ENCODE measurements at places on chromosomes 7 and 10.

GRCh38 chr10:129627442-129627841 is 160.4 kb downstream of the MGMT start:
- no peak for DNase-seq

DNA sequence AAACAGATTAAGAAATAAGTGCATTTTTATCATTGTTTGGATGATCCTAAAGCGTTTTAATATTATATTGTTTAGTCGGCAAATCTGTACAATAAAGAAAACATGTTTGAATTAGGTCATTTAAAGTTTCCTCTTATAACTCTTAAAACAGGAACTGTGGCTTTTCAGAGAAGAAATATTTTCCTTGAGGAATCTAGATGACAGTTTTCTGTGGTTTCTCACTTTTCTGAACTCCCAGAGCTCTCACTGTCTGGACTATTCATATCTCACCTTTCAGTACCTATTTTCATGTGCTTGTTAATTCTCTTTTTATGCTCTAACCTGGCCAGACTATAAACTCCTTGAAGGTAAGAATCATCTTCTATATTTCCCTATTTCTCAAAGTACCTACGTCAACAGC is 135.1 kb downstream of the CHN2 start:
- DNase-seq, result no peak

DNA sequence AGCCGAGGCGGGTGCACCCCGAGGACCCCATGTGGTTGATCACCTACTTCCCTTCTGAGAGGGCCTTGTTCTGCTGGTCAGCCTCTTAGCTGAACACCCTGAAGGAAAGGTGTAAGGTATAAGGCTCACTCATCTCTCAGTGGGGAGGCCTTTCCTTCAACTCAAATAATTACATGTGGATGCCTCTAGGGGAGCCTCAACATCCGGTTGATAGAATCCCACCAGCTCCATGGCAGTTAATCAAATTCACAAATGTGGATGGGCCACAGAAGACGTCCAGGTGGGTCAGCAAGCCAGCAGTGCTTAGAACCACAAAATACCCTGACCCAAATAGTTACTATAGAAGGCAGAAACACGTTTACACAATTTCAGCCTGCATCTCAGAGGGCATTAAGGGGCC is 37.7 kb upstream of the ZNF32 start:
- DNase-seq, result no peak

DNA sequence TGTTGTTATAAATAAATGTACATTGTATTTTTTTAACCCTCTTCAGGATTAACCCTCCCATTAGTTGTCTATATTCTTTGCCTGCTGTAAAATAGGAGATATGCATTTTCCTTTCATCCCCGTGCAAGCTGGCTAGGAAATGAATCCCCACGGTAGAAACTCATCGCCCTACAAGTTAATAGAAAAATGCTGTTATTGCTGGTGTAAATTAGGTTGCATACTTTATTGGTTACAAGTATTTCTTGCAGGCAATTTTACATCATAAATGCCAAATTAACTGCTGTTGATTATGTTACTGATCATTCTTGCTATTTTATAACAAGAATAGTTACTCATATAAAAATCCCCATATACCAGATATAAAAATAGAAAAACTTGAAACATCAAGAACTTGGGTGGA is 454.2 kb upstream of the KLF6 start:
- DNase-seq, result no peak

GRCh38 chr10:4344492-4344994 is 481.5 kb upstream of the AKR1E2 start:
- no peak for DNase-seq

GRCh38 chr7:32257621-32258020 is 187.4 kb upstream of the PDE1C start:
- DNase-seq, result peak; percentile 31

- DNase-seq, result no peak
These were observed 3.0 kb downstream of the GPRIN2 start for GRCh38 chr10:46553238-46554049.

GRCh38 chr7:155398944-155399343 is 59.0 kb upstream of the EN2 start:
- no peak for DNase-seq

DNA sequence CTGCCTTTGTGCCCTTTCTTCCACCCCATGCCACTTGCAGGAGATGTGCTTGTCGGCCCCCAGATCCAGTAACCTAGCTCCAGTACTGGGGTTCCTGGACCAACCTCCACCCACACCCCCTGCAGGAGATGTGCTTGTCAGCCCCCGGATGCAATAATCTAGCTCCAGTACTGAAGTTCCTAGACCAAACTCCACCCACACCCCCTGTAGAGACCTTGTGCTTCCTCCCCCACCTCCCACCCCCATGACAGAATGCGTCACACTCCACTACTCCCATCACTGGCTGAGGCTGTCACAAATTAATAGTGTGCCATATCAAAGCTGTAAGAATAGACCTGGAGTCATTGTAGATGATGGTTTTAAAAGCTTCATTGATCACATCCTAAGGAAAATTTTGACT is 185.0 kb downstream of the BICC1 start:
- no peak for DNase-seq

DNA sequence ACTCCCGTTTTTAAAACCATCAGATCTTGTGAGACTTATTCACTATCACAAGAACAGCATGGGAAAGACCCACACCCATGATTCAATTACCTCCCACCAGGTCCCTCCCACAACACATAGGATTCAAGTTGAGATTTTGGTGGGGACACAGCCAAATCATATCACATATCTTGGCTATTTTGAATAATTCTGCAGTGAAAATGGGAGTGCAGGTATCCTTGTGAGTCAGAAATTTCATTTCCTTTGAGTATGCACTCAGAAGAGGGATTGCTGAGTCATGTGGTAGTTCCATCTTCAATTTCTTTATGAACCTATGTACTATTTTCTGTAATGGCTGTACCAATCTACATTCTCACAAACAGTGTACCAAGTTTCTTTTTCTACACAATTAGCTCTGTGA is 125.8 kb downstream of the ANKRD7 start:
- no peak for DNase-seq

DNA sequence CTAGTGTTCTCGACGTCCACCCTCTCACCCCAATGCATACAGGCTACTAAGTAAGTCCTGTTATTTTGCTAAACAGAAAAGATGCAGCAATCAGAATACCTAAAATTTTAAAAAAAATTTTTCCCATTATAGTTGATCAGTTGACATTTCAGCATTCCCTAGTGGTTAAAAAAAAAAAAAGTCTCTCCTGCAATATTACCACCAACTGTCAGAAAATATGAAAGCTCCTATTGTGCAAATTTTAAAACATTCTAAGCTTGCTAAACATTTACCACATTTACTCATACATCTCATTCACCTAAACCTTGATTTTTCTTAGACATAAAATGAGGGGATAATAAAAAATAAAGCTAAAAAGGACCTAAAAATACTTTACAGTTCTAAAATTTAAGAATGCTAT is 165.6 kb downstream of the AVL9 start:
- DNase-seq, result no peak

DNA sequence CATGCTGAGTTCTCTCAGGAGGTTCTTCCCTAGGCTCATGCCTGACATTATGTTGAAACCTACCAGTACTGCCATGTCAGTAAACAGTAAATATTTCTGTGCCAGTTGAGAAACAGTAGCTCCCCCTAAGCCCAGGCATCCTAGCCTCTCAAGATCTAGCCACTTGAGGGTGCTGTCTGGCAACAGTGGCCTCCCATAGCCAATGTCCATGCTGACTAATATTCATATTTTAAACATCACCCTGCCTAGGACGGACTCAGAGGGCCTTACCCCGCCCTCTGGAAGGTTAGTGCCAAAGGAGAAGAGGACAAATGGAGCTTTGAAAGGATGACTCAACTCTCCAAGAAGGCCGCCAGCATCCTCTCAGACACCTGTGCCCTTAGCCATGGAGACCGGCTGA is 7.7 kb downstream of the ACSM6 start:
- DNase-seq, result no peak

DNA sequence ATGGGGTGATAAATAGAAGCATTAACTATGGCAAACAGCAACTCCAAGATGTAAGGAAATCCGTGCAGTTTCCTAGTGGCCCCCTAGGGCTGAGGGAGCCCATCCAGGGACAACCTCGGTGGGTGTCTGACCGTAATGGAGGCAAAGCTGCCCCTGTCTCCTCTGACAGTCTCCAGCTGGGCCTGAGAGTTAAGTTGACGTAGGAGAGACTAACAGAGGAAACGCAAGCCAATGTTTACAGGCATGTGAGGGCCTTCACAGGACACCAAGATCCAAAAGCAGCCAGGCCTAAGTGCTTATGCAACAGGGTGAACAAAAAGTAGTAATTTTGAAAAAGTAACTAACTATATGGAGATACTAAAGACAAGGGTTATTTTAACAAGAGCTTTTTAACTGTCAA is 330.0 kb upstream of the C7orf33 start:
- DNase-seq, result no peak

- DNase-seq, result no peak
These were observed 17.5 kb downstream of the PLXNA4 start for GRCh38 chr7:132558815-132559214.

DNA sequence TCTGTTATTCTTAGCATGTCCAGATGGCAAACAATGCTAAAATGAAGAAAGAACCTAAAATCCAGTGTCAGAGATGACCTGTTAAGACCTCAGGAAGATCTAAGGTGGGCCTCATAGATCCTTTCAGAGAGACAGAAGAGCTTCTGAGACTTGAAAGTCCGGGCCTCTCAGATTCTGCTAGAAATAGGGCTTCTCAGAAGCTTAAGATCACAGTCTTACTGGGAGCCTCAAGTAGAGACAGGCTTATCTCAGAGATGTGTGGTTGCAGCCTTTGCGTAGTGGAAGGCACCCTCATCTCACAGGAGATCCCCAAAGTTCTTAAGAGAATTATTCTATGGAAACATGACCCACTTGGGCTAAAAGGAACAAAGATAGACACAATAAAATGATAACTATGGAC is 642.8 kb downstream of the TNS3 start:
- no peak for DNase-seq

- DNase-seq, result no peak
These were observed 225.0 kb upstream of the CELF2 start for GRCh38 chr10:10792681-10793080.

- DNase-seq, result peak; percentile 11
These were observed 16.5 kb downstream of the AIFM2 start for GRCh38 chr10:70115948-70116682.

- no peak for DNase-seq
These were observed 10.2 kb downstream of the PYROXD2 start for GRCh38 chr10:98404571-98405359.

GRCh38 chr10:125638555-125638954 is 44.4 kb downstream of the TEX36 start:
- DNase-seq, result no peak

GRCh38 chr10:11646450-11646849 is 35.0 kb upstream of the USP6NL start:
- no peak for DNase-seq

- DNase-seq, result no peak
These were observed 68.4 kb upstream of the PDCD4 start for GRCh38 chr10:110803239-110803749.

DNA sequence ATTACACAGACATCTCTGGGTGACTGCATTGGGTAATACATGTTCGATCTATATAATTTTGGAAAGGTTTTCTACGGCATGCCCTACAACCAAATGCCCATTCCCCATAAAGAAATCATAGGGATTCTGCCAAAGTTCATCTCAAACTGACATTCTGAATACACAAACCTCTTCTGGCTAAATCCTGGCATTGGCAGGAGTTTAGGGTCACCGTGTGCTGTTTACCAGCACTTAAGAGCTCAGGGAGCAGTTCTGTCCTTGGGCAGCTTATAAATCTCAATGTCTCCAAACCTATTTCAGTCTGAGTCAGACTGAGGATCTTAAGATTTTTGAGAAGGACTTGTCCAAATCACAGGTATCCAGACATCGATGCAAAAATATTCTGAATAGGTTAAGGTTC is 809.6 kb upstream of the LRRN3 start:
- DNase-seq, result no peak

GRCh38 chr10:111475720-111476119 is 398.9 kb downstream of the ADRA2A start:
- DNase-seq, result no peak

- DNase-seq, result no peak
These were observed 288.8 kb downstream of the USP6NL start for GRCh38 chr10:11322698-11323097.

DNA sequence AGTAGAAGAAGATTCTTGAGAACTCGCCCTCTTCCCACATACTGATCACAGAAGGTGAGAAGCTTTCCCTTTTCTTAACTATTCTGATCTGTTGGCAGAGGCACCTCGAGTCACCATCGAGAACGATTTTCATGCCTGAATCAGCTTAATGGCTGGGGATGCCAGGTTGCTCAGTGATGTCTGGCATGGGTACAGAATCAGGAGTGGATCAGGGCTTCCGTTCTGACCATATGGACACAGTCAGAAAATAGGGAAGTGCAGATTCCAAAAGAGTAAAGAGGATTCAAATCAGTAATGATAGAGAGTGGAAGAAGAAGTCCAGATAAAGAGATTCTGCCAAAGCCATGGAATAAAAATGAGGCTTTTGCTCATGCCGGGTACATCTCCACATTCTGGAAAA is 52.0 kb upstream of the GRB10 start:
- DNase-seq, result no peak

- no peak for DNase-seq
These were observed 7.3 kb downstream of the SCART1 start for GRCh38 chr10:133461027-133461426.

DNA sequence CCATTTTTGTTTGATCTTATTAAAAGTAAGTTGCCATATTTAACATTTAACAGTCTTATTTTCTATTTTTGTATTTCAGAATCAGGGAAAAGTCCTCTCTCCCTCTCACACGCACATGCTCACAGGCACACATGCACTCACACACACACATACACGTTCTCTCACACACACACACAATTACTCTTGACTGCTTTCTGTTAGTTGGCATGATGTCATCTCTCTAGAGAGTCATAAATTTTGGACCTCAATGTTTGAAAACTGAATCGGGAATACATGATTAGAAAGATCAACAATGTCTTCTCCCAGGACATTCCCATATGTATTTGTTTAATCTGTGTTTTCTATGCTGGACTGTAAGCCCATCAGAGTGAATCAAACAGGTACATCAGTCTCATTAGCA is 165.7 kb upstream of the AHR start:
- no peak for DNase-seq

DNA sequence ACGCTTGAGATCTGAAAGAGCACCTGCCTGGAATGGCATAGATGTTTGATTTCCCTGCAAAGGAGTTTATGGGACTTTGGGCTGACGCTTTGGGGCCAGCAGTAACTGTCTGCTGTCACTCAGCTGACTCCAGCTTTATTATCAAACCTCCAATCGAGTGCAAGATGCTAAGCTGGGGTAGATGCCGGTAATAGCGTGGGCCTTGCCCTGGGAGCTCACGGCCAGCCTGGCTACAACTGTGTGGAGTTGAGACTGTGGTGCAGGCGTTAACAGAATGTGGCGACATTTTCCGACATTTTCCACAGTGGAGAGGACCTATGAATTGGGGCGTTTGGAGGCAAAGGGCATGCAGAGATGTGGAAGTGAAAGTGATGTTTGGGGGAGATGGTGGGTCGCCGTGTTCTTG is 1.3 kb downstream of the CHST12 start:
- DNase-seq, result no peak

- no peak for DNase-seq
These were observed 35.4 kb downstream of the ACSL5 start for GRCh38 chr10:112409299-112409698.

GRCh38 chr7:108049962-108050361 is 47.0 kb upstream of the LAMB1 start:
- no peak for DNase-seq

- no peak for DNase-seq
These were observed 415.0 kb upstream of the NPVF start for GRCh38 chr7:25643286-25643685.

- no peak for DNase-seq
These were observed at the start of gene SFXN2 for GRCh38 chr10:102714621-102715455. Gene SFXN2 (plus strand): TSS chr10:102714636. CDS start chr10:102726637, 12,001 bp downstream.
